ENCODE measurements at places on chromosomes 2 and 18. TPM values are rescaled to one million over a fixed set of nuclear protein-coding genes. Genes with fewer than 3 reads are reported as not detected.

Gene NPPC
- total RNA-seq: not detected

Gene KLHL14
- 0.27 TPM for total RNA-seq

Gene CRYGD
- not detected for total RNA-seq

Gene MATN3
- 0.67 TPM for total RNA-seq

Gene GALR1
- total RNA-seq: 0.12 TPM

Data from gastroesophageal sphincter (tissue), 4 donors.